ENCODE measurements at places on chromosomes 4 and X.

DNA sequence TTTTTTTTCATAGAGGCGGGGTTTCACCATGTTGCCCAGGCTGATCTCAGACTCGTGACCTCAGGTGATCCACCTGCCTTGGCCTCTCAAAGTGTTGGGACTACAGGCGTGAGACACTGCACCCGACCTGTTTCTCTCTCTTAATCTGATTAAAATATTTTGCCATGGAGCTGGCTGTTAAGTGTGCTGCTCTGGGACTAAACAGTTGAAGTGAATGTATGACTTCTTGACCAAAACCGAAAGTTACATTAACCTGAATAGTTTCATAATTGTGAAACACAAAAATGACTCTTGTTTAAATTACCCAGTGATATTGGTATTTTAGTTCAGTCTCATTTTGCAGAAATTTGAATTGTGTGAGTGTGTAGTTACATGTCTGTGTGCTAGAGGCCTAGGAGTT is 2548.6 kb downstream of the PCDH7 start:
- no peak overlapping the region for H3K27ac ChIP-seq
- H3K27me3 ChIP-seq = no peaks in the 10 kb centered on the region
- DNase-seq = no peak

GRCh38 chrX:7170898-7171297 is 22.9 kb upstream of the PUDP start:
- peak; percentile 35 for DNase-seq
- no peaks in the 10 kb centered on the region for H3K36me3 ChIP-seq
- no peaks in the 10 kb centered on the region for H3K27me3 ChIP-seq
- H3K27ac ChIP-seq = no peak overlapping the region
- no peaks in the 10 kb centered on the region for H3K4me1 ChIP-seq
- H3K4me3 ChIP-seq = no peak overlapping the region

GRCh38 chrX:20906571-20906970 is 467.6 kb upstream of the CNKSR2 start:
- no peak overlapping the region for H3K4me3 ChIP-seq
- no peak for DNase-seq
- H3K27ac ChIP-seq = no peak overlapping the region
- H3K27me3 ChIP-seq = no peaks in the 10 kb centered on the region

GRCh38 chrX:77938083-77938680 is 27.7 kb downstream of the ATP7A start:
- no peaks in the 10 kb centered on the region for H3K36me3 ChIP-seq
- no peak overlapping the region for H3K27ac ChIP-seq
- DNase-seq = no peak
- H3K27me3 ChIP-seq = no peaks in the 10 kb centered on the region
- no peak overlapping the region for H3K4me3 ChIP-seq

DNA sequence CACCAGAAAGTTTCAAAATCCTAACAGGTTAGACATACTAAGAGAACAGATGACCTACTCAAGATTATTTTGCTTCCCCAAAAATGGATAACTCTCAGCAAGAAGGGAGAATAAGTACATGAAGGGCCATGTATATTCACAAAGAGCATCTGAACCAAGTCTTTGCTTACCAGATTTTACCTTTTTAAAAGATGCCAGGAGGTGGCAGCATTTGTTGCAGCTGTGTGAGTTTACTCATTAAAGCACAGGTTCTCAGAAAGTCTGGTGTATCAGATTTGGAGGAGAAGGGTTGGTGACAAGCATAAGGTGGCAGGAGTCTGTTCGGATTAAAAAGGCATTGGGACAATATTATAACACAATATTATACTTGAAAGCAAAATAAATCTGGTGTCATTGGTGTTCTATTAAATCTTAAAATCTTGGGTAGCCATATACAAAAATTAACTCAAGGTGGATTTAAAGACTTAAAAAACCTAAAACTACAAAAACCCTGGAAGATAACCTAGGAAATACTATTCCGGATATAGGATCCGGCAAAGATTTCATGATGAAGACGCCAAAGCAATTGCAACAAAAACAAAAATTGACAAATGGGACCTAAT is 51.3 kb upstream of the NFKB1 start:
- H3K36me3 ChIP-seq = no peaks in the 10 kb centered on the region
- H3K27me3 ChIP-seq = no peaks in the 10 kb centered on the region
- no peak overlapping the region for H3K27ac ChIP-seq
- peak; percentile 60 for DNase-seq
- peaks cover 41% of the 10 kb centered on the region for H3K4me1 ChIP-seq
- H3K4me3 ChIP-seq = no peak overlapping the region

DNA sequence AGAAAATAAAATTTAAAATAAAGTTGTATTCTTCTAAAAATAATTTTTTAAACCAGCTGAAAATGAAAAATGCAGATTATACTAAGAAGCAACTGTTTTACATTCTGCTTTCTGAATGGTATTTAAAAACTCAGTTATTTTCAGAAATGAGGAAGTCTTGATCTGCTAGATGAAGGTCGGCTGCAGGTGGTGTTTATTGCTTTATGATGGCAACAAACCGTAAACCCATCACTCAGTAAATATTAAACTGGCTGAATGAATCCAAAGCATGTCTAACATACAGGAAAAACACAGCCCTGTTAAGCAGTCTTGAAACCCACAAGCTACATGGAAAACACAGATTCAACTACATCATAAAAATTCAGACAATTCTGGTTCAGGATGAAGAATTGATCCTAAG is 29.3 kb downstream of the DYNLT3 start:
- no peaks in the 10 kb centered on the region for H3K36me3 ChIP-seq
- no peak overlapping the region for H3K27ac ChIP-seq
- DNase-seq = no peak
- no peaks in the 10 kb centered on the region for H3K4me1 ChIP-seq
- H3K4me3 ChIP-seq = no peak overlapping the region

DNA sequence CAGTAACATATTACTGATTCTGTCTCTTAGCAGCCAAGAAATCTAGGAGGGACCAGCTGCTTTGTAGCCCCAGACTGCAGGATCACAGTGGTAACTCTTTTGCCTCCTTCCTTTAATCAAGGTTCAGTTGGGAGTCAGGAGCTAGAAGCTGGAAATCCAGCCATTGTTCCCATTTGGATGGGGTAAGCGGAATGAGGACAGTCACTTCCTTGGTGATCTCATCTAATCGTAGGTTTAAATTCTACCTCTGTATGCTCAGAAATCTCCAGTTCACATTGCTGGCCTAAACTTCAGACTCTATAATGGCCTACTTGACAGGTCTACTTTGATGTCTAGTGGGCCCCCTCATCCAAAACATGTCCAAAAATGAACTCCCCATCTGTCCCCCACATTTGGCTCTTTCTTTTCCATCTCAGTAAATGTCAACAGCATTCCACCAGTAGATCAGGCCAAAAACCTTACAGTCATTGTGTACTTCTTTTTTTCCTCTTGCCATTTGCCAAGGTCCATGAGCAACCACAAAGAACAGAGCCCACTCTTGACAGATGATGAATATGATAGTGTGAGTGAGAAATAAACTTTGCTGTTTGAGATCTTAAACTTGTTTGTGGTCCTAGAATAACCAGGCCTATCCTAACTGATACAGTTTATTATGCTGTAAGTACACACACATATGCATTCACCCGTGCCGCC is 40.1 kb downstream of the WWC2 start:
- no peak for DNase-seq
- no peaks in the 10 kb centered on the region for H3K36me3 ChIP-seq
- no peaks in the 10 kb centered on the region for H3K4me1 ChIP-seq
- H3K27ac ChIP-seq = no peak overlapping the region
- peaks cover 1% of the 10 kb centered on the region for H3K27me3 ChIP-seq

- H3K27me3 ChIP-seq = no peaks in the 10 kb centered on the region
- no peak for DNase-seq
- H3K36me3 ChIP-seq = no peaks in the 10 kb centered on the region
- no peak overlapping the region for H3K4me3 ChIP-seq
- no peak overlapping the region for H3K27ac ChIP-seq
Observed at GRCh38 chrX:135393051-135393450, 28.7 kb upstream of the SMIM10L2A start.

DNA sequence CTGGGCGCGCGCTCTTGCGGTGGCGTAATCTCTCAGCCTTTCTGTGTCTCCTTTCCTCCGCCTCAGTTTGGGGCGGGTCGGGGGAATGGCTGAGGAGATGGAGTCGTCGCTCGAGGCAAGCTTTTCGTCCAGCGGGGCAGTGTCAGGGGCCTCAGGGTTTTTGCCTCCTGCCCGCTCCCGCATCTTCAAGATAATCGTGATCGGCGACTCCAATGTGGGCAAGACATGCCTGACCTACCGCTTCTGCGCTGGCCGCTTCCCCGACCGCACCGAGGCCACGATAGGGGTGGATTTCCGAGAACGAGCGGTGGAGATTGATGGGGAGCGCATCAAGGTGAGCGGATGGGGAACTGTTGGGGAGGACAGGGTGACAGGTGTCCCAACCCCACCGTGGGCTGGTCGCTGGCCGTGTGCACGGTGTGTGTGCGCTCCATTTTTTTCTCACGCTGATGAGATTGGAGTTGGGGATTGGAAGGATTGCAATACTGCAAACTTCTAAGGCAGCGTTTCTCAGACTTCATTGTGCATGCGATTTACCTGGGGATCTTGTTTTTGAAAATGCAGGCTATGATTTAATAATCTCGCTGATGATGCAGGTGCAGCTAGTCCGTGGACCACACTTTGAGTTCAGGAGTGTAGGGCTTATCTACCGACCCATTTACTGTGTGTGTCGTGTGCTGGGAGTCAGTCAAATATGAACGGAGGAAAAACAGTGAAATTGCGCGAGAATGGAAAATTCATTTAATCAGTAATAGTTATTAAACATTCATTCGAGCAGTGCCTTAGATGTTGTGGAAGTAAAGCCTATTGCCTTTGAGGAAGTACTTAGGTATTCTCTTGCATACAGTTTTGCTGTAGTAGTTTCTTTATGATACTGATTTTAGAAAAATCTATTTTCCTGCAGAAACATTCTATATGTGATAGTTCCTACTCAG is at the start of gene RAB33B:
Gene RAB33B (plus strand): TSS at position 11 of the 935 bp plus-strand sequence. CDS start 75 bp downstream, at position 86.
- H3K36me3 ChIP-seq = peaks cover 19% of the 10 kb centered on the region
- H3K27ac ChIP-seq = peak within 1 kb of the TSS; percentile 100
- DNase-seq = no peak

DNA sequence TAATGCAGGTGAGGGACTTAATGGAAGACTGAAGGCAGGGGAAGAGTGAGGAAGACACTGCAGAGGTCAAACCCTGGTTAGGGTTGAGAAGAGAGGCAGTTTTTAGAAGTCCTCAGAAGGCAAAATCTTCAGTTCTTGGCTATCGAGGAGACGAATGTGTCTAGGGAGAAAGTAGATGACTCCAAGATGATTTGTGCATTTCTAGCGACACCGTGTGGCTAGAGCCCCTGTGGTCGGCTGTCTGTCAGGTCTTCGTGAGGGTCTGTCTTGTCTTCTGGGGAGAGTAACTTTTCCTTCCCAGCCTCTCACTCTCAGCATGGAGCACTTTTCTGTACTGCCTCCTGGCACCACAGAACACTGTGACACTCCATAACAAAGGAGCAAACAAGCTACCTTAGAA is 458.1 kb downstream of the STIM2 start:
- H3K27me3 ChIP-seq = no peaks in the 10 kb centered on the region
- no peaks in the 10 kb centered on the region for H3K36me3 ChIP-seq
- H3K27ac ChIP-seq = no peak overlapping the region
- DNase-seq = no peak
- no peak overlapping the region for H3K4me3 ChIP-seq

GRCh38 chr4:2790583-2791517 is 2.0 kb upstream of the SH3BP2 start:
- H3K4me1 ChIP-seq = peaks cover 45% of the 10 kb centered on the region
- no peak for DNase-seq
- no peaks in the 10 kb centered on the region for H3K36me3 ChIP-seq
- no peak overlapping the region for H3K4me3 ChIP-seq
- no peaks in the 10 kb centered on the region for H3K27me3 ChIP-seq
- H3K27ac ChIP-seq = no peak overlapping the region

DNA sequence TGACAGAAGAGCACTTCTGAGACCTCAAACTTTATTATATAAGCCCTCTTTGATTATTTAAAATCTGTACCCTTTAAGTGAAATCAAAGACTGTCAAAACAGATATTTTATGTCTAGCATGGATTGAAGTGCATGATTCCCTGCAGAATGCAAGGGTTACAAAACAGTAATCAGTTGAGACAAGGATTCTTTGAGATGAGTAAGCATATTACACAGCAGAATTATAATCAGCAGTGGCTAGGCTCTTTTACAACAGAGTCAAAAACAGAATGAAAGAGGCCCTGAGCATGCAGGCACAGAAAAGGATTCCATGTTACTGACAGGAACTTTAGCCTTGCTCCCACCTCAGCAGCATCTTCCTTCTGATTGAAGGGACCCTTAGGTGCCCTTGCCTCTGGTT is 487.9 kb upstream of the GALNT7 start:
- H3K4me3 ChIP-seq = no peak overlapping the region
- H3K4me1 ChIP-seq = no peaks in the 10 kb centered on the region
- DNase-seq = no peak

- DNase-seq = no peak
- H3K4me3 ChIP-seq = no peak overlapping the region
- no peaks in the 10 kb centered on the region for H3K36me3 ChIP-seq
- no peak overlapping the region for H3K27ac ChIP-seq
Observed at GRCh38 chr4:106629268-106629625, 260.7 kb upstream of the GIMD1 start.

GRCh38 chr4:148162991-148163390 is 279.2 kb downstream of the NR3C2 start:
- no peaks in the 10 kb centered on the region for H3K27me3 ChIP-seq
- H3K36me3 ChIP-seq = no peaks in the 10 kb centered on the region
- no peak overlapping the region for H3K27ac ChIP-seq
- no peak for DNase-seq
- H3K4me1 ChIP-seq = no peaks in the 10 kb centered on the region

DNA sequence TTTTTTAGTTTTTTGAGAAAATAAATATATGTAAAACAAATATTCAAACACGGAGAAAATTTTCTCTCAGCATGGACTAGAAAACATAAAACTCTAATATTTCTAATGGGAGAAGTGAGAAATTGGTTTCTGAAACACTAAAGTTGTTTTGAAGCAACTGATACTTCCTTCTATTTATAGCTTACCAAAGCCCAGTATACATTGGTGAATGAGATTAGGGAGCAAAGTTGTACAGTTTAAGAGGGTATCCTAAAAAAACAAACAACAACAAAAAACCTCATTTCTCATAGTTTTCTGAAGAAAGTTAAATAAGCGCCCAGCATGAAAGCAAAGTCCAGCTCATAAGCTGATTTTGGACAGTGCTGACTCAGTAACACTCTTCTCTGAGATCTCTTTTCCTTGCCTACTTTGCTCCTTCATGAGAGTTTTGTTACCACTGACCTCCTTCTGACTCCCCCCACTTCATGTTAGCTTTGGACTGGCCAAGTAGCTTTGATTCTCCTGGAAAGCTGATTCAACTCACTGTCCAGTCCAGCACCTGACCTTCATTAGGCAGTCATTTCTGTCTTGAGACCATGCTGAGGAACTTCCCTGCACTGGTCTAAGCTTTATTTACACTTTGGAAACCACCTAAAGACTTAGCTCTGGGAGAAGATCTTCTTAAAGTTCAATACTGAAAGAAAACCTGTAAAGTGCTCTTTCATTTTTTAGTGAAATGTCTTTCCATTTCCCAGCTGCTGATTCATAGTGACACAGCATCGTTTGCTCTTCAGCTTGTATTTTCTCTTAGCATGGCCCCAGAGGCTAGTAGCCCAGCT is 21.8 kb upstream of the P2RY10 start:
- no peaks in the 10 kb centered on the region for H3K27me3 ChIP-seq
- no peak for DNase-seq
- H3K36me3 ChIP-seq = peaks cover 4% of the 10 kb centered on the region
- H3K4me1 ChIP-seq = peaks cover 8% of the 10 kb centered on the region

GRCh38 chr4:25368315-25368714 is 8.7 kb upstream of the ANAPC4 start:
- H3K4me3 ChIP-seq = no peak overlapping the region
- peaks cover 7% of the 10 kb centered on the region for H3K36me3 ChIP-seq
- H3K4me1 ChIP-seq = no peaks in the 10 kb centered on the region

GRCh38 chrX:65451663-65452062 is 82.9 kb downstream of the LAS1L start:
- H3K4me1 ChIP-seq = no peaks in the 10 kb centered on the region
- H3K4me3 ChIP-seq = no peak overlapping the region
- H3K27me3 ChIP-seq = no peaks in the 10 kb centered on the region
